Cardiac muscle cell (in vitro differentiated cells and primary cell): ENCODE measurements at places on chromosomes 16 and 17. TPM values are rescaled to one million over a fixed set of nuclear protein-coding genes. Genes with fewer than 3 reads are reported as not detected.

DNA sequence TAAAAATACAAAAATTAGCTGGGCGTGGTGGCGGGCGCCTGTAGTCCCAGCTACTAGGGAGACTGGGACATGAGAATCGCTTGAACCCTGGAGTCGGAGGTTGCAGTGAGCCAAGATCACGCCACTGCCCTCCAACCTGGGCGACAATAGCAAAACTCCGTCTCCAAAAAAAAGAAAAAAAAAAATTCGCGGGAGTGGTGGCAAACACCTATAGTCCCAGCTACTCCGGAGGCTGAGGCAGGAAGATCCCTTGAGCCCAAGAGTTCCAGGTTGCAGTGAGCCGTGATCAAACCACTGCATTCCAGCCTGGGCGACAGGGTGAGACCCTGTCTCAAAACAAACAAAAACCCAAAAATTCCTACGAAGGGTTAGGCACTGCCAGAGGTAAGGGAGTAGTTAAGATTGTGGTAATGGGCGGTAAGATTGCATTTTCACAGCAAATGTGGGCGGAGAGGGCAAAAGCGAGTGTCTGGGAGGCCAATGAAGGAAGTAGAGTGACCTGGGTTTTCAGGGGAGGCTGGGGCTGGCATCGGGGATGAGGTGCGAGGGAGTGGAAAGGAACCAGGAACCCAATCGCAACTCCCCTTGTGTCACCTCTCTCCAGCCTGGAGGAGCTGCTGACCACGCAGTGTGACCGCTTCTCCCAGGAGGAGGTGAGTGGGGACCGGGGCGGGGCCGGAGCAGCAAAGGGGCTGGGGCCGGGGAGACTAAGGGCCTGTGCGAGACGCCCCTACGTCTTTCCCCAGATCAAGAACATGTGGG lies 2.6 kb downstream of the MYL11 start:
- H3K36me3 ChIP-seq: no peaks in the 10 kb centered on the region
- no peak for DNase-seq
- H3K4me1 ChIP-seq: peaks cover 15% of the 10 kb centered on the region

GRCh38 chr17:1087381-1088241 lies 90.7 kb downstream of the TIMM22 start:
- peaks cover 5% of the 10 kb centered on the region for H3K36me3 ChIP-seq
- DNase-seq: peak; percentile 50
- H3K27me3 ChIP-seq: no peaks in the 10 kb centered on the region
- H3K27ac ChIP-seq: peak overlapping the region; percentile 35
- no peak overlapping the region for H3K4me3 ChIP-seq

DNA sequence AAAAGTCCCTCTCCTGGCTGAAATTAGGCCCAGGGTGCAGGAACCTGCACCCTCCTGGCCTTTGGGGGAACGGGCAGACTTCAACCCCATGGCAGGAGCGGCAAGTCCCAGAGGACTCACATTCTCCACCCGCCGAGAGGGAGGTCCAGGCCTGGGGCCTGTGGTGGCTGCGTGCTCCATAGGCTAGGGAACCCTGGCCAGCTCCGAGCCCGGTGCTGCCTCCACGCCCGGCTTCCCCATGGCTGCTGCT lies 130 bp downstream of the CCDC78 start:
- H3K4me1 ChIP-seq: peaks cover 4% of the 10 kb centered on the region
- H3K4me3 ChIP-seq: no peak overlapping the region
- DNase-seq: no peak
- no peaks in the 10 kb centered on the region for H3K27me3 ChIP-seq

GRCh38 chr17:46764709-46765401 lies 53.6 kb downstream of the WNT3 start:
- no peaks in the 10 kb centered on the region for H3K4me1 ChIP-seq
- DNase-seq: peak; percentile 91
- H3K36me3 ChIP-seq: no peaks in the 10 kb centered on the region
- no peak overlapping the region for H3K4me3 ChIP-seq
- H3K27me3 ChIP-seq: no peaks in the 10 kb centered on the region

CMTM2 gene
- total RNA-seq: not detected in 2 replicates

NME4 gene
- total RNA-seq: 352 and 452 TPM in 2 replicates
